ENCODE measurements at places on chromosomes 12 and 14.
A peak's percentile ranks its signal among the peaks of the same experiment; 100 is the strongest.

DNA sequence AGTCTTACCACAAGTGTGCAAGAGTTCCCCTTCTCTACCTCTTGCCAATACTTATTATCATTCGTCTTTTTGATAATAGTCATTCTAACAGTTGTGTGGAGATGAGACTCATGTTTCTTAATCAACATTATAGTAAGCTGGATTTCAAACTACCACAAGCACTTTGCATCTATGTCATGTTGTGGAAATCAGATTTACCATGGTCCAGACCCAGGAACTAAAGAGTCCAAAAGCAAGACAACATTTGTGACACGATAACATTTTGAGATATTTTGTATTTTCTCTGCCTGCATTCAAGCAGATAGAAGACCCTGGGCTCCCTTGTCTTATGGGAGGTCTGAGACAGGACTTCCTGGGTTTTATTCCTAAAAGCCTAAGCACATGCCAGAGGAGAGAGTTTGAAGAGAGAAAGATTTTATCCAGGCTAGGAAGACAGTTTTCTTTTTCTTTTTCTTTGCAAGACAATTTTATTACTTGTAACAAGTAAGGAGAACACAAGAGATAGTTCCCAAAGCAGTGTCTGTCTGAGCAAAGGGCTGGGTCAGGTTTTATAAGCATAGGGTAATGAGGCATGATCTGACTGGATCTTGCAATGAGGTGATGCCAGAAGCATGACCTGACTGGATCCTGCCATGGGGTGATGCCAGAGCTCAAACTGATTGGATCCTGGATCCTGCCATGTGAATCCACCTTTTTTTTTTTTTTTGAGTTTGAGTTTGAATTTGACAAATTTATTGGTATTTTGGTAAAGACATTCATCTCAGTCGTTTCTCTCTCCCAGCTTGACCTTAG is 180.5 kb upstream of the HMGA2 start:
- no peak for DNase-seq

- DNase-seq: no peak
Observed at GRCh38 chr12:46209914-46210872, 58.6 kb downstream of the SLC38A1 start.

GRCh38 chr14:24843494-24843893 is 206.5 kb downstream of the STXBP6 start:
- no peak for DNase-seq

DNA sequence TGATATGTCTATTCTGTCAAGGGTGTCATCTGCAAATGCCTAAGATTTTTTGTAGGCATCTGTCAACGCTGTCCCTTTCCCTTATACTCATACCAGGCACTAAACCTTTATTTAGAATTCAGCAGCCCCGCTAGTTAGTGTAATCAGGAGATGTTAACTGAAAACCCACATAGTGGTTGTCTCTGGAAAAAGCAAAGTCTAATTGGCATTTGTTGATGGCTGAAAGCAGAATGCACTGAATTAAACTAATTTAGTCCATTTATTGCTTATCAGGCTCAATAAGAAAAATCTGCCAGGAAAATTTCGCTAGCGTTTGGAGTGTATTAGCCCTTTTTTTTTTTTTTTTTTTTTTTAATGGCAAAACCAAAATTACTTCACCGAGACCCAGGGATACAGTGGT is 34.5 kb downstream of the TDP1 start:
- no peak for DNase-seq

GRCh38 chr12:85765453-85765869 is 70.7 kb downstream of the RASSF9 start:
- DNase-seq: no peak

- no peak for DNase-seq
Observed at GRCh38 chr12:93738199-93739058, 61.3 kb downstream of the CRADD start.

GRCh38 chr14:59069163-59069854 is 119.2 kb upstream of the DAAM1 start:
- no peak for DNase-seq

DNA sequence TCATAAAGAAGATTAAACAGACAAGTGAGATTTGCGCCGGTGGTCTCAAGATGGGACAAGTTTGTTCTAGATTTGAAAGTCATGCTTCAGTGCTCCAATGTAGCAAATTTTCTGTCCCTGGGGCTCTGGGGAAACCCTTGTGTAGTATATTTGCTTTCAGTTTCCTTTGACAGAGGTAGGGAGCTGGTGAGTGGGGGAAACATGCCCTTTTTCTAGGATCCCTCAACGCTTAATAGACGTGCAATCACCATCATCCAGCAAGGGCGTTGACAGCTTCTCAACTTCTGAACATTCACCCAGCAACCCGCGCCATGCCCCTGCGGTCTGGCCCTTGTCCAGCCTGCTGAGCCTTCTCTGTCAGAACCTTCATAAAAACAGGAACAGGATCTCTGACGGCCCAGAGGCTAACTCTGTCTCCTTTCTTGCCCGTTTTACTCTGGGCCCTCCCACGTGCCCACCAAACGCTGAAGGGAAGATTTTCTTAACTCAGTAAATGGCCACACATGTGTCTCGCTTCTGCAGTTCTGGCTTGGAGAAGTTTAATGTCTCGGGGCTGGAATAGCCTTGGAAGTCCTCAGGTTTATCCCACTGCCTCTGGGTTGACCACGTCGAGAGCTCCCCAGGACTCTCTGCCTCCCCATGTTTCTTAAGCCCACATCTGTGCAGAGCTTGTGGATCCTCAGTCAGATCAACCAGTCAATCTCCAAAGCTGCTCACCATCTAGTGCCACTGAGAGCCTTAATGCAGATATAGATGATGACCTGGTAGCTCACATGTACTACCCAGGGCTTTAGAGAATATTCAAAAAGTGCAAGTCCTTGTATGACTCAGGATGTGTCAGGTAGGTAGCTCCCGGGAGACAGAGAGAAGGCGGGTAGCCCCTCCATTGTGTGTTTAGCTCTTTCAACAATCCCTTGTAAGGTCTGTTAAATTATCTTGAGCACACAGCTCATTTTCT is 58.1 kb upstream of the CCND2 start:
- DNase-seq: peak; percentile 75

DNA sequence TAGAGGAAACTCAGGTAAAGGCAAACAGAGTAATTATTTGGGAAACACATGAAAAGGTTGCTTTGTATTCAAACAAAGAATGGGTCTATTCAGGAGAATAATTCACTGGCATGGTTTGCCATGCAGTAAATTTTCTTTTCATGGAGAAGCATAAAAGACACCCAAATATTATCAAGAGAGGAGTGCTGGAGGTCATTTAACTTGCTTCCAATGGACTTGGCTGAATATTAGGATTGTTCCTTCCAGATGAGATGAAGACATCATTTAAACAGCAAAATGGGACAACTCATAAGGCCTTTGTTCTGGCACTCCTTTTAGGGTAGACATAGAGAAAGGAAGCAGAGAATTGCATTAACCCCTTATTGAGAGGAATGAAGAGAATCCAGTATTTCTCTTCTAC is 38.7 kb downstream of the WIF1 start:
- no peak for DNase-seq

- DNase-seq: no peak
Observed at GRCh38 chr12:54890339-54890738, 36.0 kb downstream of the MUCL1 start.

GRCh38 chr12:84822525-84822924 is 90.1 kb downstream of the SLC6A15 start:
- no peak for DNase-seq

DNA sequence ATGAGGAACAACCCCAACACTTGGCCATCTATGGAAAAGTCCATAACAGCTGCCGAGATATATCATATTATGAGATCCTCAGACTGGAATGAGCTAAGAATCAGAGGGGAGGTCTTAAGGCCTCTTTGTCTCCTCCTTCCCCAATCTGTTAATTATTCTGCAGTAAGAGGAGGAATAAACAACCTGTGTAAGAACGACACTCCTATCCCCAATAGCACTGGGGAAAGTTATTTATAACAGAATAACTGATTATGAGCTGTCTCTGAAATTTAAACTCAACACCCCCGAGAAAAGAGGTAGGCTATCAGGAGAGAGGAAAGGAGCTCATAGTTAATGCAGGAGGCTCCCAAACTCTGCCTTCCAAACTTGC is 68.0 kb downstream of the NIN start:
- DNase-seq: no peak

All from suprapubic skin (tissue), 4 donors.